ENCODE measurements at places on chromosomes 2 and 18. TPM values are rescaled to one million over a fixed set of nuclear protein-coding genes. Genes with fewer than 3 reads are reported as not detected.

GALR1 gene
- polyA plus RNA-seq: 0.25 TPM

SNRPD1 gene
- 15.5 TPM for polyA plus RNA-seq

GRCh38 chr2:219688560-219689445 lies 61.4 kb downstream of the SLC4A3 start:
- no peak for DNase-seq

- DNase-seq: no peak
Measured at GRCh38 chr2:200964498-200964897, 1.0 kb upstream of the ORC2 start.

DNA sequence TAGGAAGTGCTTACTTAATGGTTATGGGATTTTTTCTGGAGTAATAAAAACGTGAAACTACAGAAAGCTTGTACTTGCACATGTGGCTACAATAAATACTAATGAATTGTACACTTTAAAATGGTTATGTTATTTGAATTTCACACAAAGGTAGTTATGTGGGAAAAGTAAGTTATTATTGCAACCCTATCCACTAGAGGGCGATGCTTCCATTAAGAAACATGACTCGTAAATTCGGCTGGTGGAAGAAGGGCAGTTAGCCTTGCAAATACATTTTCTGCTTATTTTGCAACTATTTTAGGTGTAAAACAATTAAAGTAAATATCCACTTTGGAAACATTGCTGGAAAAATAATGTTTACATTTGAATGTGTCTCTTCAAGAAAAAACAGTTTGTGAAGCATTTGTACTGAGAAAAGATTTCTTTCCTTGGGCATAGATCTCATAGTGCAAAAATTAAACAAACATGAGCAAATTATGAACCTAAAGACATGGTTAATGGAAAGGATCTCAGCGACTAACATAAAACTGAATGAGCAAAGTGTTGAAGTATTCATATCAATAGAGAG lies 68.1 kb upstream of the CSRNP3 start:
- DNase-seq: peak; percentile 50

DNA sequence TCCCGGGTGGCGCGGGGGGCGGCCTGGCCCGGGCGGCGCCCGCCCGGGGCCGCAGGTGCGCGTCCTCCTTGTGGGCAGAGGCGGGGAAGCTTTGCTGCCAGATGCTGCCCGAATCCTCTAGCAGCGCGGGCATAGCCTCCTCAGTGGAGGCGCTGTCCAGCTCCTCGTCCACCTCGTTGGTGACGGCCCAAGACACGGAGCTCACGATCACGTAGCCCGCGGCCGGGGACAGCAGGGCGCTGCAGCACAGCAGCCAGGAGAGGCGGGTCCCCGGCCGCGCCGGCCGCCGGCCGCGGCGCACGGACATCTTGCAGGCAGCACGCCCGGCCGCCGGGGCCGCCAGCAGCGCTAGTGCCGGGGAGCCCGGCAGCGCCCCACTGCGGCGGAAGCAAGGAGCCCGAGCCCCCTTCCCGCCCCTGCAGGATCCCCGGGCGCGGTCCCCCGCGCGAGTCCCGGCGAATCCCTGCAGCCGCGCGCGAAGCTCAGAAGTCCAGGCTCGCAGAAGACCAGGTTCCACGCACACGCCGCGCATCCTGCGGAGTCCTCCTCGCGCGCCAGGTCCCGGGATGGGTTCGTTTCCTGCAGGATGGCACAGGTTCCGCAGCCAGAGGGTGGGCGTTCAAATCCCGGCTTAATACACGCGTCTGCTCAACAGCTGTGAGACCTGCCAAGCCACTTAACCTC lies at the start of gene CREG2:
Gene CREG2, minus strand, starts transcription at position 353 of the 684 bp plus-strand sequence. Its CDS starts 46 bp downstream, at position 307.
- DNase-seq: peak; percentile 8

GRCh38 chr18:35005963-35006577 lies 35.1 kb upstream of the MAPRE2 start:
- peak; percentile 45 for DNase-seq

Data from urinary bladder (tissue), 4 donors.